ENCODE measurements at places on chromosomes 12 and 14.
A peak's percentile ranks its signal among the peaks of the same experiment; 100 is the strongest.

DNA sequence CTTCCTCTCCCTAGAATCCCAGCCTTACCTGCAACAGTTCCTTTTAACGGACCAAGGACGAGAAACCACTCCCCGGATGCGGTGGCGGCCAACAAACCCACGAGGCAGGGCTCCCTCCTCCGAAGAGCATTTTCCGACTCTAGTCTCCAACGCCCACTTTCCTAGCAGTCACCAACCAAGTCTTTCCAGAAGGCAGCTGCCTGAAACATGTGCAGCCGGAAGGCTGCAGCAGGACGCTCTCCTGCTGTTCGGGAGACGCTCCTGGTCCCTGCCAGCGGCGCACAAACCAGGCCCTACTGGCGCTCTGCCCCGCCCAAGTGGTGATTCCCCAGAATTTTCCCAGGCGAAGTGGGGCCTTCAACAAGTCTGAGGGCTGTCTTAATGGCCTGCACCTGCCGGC, 21.1 kb upstream of the ADAM20 start:
- DNase-seq: no peak

- no peak for DNase-seq
Observed at GRCh38 chr12:58316926-58317325, 375.6 kb downstream of the ATP23 start.

DNA sequence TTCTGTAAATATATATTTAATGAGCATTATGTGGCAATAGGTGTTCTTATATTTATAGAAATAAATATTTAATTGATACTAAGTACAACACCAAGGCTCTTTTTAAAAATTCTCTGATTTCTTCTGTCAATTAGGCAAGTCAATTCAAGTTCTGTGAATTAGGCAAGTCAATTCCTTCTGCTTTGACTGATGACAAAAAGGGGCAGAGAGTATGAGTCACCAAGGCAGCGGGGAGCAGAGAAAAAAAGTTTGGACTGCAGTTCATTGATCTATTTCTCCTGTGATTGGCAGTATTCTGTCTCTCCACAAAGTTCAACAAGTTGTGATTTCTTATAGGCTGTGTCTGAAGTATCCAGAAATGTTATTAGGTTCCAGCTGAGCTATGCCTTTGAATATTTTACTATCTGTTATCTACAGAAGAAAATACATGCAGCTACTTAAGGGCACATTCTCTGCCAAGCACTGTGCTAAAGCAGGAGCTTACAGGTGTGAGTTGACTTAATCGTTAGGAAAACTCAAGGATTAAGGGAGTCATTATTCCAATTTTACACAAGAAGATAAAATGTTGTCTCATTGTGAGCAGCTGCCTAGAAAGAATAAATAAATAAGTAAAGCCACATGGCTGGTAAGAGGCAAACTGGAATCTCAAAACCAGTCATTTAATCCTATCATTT, 206.4 kb upstream of the ALG10B start:
- DNase-seq: no peak

- peak; percentile 35 for DNase-seq
Observed at GRCh38 chr14:23485326-23485725, 15.8 kb downstream of the NGDN start.

Data from mesendoderm (in vitro differentiated cells).